ENCODE measurements at places on chromosomes 7 and 10.

DNA sequence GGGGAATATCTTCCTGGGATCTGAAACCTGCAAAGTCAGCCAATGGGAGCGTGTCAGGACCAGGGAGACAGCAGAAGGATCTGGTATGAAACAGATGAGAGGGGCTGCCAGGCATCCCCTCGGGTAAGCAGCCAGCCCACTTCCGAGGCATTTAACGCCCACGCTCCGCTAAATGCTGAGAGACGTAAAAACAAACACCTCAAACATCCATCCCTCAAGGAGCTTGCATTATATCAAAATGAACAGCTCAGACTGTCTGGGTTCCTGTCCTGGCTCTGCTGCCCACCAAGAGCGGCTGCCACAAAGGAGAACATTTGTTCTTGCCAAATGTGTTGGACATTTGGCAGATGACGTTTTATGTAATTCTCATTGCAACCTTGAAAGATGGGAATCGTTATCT lies 7.0 kb upstream of the SERPINE1 start:
- DNase-seq: no peak

DNA sequence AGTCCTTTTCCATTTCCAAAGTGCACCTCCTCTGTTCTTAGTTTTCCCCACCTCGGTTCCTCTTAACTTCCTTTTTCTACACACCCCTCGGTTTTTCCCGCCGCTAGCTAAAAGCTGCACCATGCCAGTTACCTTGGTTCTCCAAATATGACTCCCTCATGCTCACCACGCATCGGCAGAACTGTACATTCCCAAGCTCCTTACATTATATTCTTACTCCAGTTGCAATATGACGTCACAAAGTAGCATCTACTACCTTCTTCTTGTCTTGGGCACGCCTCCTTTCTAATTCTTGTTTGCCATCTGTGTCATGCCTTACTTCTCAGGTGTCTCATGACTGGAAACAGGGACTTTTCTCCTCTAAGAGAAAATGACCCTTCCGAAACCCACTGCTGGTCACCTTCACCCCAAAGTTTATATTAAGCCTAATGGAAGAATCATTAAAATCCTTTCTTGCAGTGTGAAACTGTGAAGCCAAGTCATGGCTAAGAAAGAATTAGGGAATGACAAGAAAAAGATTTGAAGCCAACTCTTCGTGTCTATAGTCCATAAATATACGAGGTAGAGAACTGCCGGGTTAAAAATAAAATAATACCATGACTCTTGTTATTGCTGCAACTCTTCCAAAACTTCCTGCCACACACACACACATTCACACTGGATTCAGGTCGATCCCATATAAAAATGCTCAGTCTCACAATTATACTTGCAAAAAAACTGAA lies 1.7 kb downstream of the ESYT2 start:
- no peak for DNase-seq

DNA sequence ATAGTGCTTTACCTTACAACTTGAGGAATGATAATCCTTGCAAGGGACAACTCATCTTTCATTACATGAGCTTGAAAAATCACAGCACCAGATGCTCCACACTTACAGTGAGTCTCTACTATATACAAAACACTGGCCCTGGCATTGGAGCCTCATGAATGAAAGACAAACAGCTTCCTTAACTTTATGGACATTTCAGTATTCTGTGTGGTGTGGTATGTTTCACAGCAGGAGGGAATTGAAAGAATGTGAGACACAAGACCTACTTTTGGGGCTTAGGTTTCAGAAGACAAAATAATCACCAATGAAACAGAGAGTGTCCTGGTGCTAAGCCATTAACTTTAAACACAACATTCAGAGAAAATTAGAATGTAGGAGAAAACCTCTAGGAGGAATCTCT lies 1249.6 kb downstream of the XPNPEP1 start:
- no peak for DNase-seq

- DNase-seq: no peak
These were observed 282.6 kb downstream of the AUTS2 start for GRCh38 chr7:69880840-69881239.

DNA sequence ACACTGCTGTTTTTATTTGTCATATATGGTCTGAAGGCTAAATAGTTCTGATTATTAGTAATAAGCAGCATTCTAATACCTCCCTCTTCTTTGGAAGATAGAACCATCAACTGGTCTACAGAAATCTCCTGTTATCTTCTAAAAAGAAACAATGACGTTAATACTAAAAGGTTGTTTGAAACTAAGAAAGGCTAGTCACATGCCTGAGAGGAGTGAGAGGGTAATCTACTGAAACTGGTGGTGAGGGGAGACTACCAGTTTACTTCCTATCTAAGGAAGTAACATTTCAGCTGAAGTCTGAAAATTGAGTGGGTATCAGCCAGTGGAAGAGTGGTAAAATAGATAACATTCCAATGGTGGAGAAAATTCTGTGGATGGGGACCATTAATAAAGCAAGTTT lies 48.4 kb downstream of the FGFBP3 start:
- no peak for DNase-seq

- no peak for DNase-seq
These were observed 118.8 kb downstream of the HERPUD2 start for GRCh38 chr7:35576031-35576573.

DNA sequence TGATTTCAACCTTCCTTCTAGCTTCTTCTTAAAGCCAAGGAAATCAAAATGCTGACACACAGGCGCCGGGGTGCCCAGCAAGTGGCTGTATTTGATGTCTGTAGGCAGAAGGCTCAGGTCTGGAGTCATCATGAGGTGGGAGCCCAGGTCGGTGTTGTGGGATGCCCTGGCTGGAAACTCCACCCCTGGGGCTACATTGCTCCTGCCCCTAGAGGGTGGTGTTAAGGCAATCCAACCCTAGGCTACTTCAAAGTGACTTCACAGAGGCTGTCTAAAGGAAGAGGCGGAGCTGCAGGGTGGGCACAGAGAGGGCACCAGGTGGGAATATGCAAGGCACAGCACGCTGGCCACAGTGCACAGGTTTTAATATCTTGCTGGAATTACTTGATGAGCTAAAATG lies 200.9 kb downstream of the ADAM12 start:
- DNase-seq: no peak
